ENCODE measurements at places on chromosomes 2 and 18.

GRCh38 chr2:236057375-236057774, 110.8 kb downstream of the GBX2 start:
- DNase-seq = peak; percentile 56

- no peak for DNase-seq
These were observed 631.8 kb upstream of the ID2 start for GRCh38 chr2:8049851-8050571.

- DNase-seq = no peak
These were observed 792.2 kb downstream of the EPHA4 start for GRCh38 chr2:220779931-220780330.

- no peak for DNase-seq
These were observed 5.7 kb upstream of the SP100 start for GRCh38 chr2:230410263-230410662.

GRCh38 chr2:121365061-121365460, 80.1 kb upstream of the TFCP2L1 start:
- DNase-seq = no peak

GRCh38 chr2:31426096-31426495, 11.6 kb upstream of the XDH start:
- DNase-seq = no peak

DNA sequence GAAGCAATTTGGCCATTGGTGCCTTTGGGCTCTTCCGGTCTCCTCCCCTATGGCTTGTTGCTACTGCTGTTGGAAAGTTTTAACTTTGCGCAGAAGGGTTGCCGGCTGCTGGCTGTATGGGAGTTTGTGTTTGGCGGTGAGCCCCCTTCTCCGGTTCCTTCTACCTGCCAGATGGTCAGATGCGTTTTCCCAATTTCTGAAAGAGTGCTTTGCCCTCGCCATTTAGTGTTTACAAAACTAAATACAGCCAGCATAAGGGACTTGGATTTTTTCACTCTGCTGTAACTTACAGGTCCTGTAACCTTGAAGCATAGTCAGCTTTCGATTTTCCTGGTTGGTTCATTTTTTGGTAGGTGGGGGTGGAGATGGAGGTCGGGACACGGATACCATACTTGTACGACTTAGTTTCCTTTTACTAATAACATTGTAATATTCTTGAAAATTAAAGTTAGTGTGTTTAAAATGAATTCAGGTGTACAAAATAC, 604 bp downstream of the COQ10B start:
- DNase-seq = peak; percentile 93

- DNase-seq = no peak
These were observed 153.1 kb downstream of the INO80D start for GRCh38 chr2:205932861-205933260.

Measured in NB4 (cell line).